ENCODE measurements at places on chromosomes 2 and 18.

DNA sequence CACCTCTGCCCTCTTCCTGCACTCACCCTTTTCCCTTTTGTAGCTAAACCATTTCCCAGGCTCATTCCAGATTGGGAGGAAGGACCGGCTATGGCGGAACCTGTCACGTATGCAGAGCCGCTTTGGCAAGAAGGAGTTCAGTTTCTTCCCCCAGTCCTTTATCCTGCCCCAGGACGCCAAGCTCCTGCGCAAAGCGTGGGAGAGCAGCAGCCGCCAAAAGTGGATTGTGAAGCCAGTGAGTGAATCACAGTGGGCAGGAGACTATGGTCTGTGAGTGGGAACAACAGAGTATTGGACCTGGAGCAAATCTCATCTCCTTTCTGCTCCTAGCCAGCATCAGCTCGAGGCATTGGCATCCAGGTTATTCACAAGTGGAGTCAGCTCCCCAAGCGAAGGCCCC is 35.0 kb upstream of the CYP27A1 start:
- no peaks in the 10 kb centered on the region for H3K4me1 ChIP-seq
- H3K36me3 ChIP-seq = peaks cover 32% of the 10 kb centered on the region
- no peak overlapping the region for H3K4me3 ChIP-seq
- no peak overlapping the region for H3K27ac ChIP-seq
- no peak for DNase-seq
- no peaks in the 10 kb centered on the region for H3K27me3 ChIP-seq

DNA sequence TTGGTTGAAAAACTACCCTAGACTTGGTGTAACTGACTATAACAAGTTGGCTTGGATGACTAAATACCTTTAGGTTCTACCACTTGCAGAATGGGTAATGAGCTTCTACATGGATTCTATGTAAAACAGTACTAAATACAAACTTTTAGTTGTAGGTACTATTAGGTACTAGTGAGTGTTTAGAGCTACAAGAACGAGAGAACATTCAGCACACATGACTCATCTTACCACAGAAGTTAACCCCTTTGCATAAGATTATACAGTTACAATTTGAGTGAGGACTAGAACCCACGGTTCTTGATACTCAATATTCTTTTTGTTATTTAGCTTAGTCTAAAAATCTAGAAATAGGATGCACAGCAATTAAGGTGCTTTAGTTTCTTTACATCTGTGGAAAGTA is 101.7 kb upstream of the TFCP2L1 start:
- no peaks in the 10 kb centered on the region for H3K27me3 ChIP-seq
- DNase-seq = no peak
- peaks cover 32% of the 10 kb centered on the region for H3K36me3 ChIP-seq
- H3K4me1 ChIP-seq = peaks cover 7% of the 10 kb centered on the region
- H3K4me3 ChIP-seq = no peak overlapping the region

- H3K4me3 ChIP-seq = no peak overlapping the region
- no peaks in the 10 kb centered on the region for H3K27me3 ChIP-seq
- H3K27ac ChIP-seq = no peak overlapping the region
These were observed 180.9 kb downstream of the KCNE4 start for GRCh38 chr2:223232896-223233295.

GRCh38 chr2:212682937-212683336 is 144.3 kb upstream of the ERBB4 start:
- no peaks in the 10 kb centered on the region for H3K27me3 ChIP-seq
- no peak overlapping the region for H3K4me3 ChIP-seq
- DNase-seq = no peak
- no peak overlapping the region for H3K27ac ChIP-seq

GRCh38 chr2:7288484-7288883 is 371.3 kb downstream of the RNF144A start:
- H3K27me3 ChIP-seq = peaks cover 5% of the 10 kb centered on the region
- H3K4me3 ChIP-seq = no peak overlapping the region
- no peaks in the 10 kb centered on the region for H3K4me1 ChIP-seq
- no peak for DNase-seq

- peaks cover 7% of the 10 kb centered on the region for H3K27me3 ChIP-seq
- DNase-seq = no peak
- no peaks in the 10 kb centered on the region for H3K36me3 ChIP-seq
- H3K4me3 ChIP-seq = no peak overlapping the region
These were observed 13.9 kb downstream of the ASB18 start for GRCh38 chr2:236250286-236250685.

DNA sequence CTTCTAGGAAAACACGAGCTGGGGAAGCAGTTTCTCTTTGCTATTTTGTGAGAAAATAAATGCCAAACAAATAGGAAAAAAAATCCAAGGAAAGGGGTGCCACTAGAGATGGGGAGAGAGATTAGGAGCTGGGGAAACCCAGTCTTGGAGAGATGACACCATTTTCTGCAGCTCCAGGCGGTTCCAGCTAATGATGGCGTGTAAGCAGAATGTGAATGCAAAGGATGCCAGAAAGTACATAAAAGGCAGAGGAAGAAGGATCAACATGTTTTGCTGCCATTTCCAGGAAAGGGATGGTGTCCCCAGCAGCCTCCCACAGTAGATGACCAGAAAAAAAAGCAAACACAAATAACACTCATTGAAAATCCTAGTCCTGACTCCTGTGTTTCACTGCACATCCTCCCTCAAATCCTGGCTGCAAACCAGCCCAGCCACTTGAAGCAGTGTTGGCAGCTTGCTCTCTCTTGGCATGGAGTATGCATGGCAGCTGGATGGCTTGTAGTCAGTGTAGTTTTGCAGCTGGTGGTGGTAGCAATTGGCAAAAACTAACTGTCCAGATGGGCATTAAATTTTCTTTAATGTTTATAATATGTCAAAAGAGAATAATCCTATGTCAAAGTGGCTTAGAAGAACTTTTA is 93.6 kb downstream of the FTCDNL1 start:
- no peak for DNase-seq
- no peaks in the 10 kb centered on the region for H3K36me3 ChIP-seq
- peaks cover 5% of the 10 kb centered on the region for H3K27me3 ChIP-seq
- H3K27ac ChIP-seq = no peak overlapping the region
- no peak overlapping the region for H3K4me3 ChIP-seq

GRCh38 chr18:13213036-13213795 is 5.3 kb upstream of the LDLRAD4 start:
- no peak overlapping the region for H3K27ac ChIP-seq
- H3K36me3 ChIP-seq = no peaks in the 10 kb centered on the region
- H3K4me1 ChIP-seq = peaks cover 11% of the 10 kb centered on the region
- no peak for DNase-seq
- H3K4me3 ChIP-seq = no peak overlapping the region

DNA sequence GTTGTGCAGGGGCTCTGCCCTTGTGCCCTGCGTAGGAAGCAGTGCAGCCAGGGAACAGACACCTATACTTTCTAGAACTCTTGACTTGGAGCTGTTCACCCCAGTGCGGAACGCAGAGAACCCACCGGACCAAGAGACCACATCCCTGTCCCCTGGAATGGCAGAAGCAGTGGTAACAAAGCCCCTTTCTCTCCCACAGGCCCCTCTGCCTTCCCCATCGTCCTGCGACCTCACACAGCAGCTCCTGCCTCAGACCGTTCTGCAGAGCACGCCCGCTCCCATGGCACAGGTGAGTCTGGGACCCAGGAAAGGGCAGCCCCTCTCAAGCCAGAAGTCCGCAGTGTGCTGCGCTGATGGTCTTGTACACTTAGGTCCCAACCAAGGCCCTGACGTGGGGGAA is 24.6 kb upstream of the RPL31 start:
- H3K27ac ChIP-seq = no peak overlapping the region
- H3K4me1 ChIP-seq = peaks cover 7% of the 10 kb centered on the region
- H3K4me3 ChIP-seq = no peak overlapping the region
- no peaks in the 10 kb centered on the region for H3K36me3 ChIP-seq
- DNase-seq = no peak
- no peaks in the 10 kb centered on the region for H3K27me3 ChIP-seq

DNA sequence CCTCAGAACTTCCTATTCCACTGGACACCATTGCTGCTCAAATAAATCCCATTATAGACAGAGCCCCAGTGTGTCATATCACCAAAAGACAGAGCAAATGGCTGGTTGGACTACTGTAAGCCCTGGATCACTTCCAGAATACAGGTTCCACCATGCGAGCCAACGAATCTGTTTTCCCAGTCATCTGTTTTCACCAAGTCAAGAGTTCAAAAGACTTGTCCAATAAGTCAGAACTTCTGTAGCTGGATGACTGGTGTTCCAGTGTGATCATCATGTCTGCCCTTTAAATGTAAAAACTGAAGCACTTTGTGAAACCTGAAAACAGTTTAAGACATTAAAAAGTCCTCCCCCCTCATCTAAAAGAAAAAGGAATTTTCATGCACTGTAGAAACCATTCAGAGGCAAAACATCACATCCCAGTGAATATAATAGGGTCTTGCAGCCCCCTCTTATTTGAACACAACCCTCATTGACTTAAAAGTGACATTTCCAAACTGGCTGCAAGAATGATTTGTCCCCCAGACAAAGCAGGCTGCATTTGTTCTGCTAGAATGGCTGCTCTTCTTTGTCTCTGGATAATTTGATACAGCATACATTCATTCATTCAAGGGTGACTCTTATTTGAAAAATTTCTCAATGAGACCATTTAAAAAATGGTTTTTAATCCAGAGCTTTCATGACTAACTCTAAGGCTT is 64.6 kb upstream of the TANC1 start:
- H3K36me3 ChIP-seq = no peaks in the 10 kb centered on the region
- H3K4me3 ChIP-seq = no peak overlapping the region
- peaks cover 6% of the 10 kb centered on the region for H3K27me3 ChIP-seq
- H3K27ac ChIP-seq = no peak overlapping the region
- no peaks in the 10 kb centered on the region for H3K4me1 ChIP-seq

- H3K27me3 ChIP-seq = no peaks in the 10 kb centered on the region
- H3K4me1 ChIP-seq = no peaks in the 10 kb centered on the region
- no peak overlapping the region for H3K4me3 ChIP-seq
- DNase-seq = no peak
- no peaks in the 10 kb centered on the region for H3K36me3 ChIP-seq
These were observed 24.0 kb downstream of the CROCC2 start for GRCh38 chr2:240930096-240930630.

DNA sequence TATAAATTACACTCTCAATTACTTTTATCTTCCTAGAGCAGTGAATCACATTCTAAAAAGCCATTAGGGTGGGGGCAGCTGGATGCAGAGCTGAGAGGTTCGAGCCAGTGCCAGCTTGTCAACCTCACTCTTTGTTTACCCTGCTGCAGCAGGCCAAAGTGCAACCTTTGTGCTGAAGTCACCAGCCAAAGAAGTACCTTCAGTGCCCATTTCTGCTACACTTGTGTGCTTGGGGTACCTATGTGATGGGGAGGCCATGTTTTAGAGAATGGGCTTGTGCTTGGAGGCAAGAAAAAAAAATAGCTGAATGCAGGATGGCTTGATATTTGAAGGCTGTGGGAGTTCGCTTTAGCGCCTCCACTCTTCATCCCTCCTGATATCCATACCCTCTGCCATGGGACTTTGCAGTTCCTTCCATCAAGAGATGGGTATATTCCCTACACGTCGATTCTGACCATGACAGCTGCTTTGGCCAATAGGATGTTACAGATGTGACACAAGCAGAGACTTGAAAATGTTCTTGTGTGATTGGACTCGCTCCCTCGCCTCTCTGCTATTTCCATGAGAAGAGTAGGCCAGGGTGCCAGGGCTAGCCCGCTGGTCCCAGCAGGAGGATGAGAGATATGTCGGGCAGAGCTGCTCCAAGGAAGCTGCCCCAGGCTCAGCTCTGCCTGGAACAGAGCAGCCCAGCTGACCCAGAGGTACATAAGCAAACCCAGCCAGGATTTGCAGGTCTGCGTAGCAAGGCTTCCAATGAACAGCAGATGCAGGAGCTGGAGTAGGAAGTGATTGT is 12.7 kb upstream of the FZD5 start:
- no peaks in the 10 kb centered on the region for H3K36me3 ChIP-seq
- no peak overlapping the region for H3K27ac ChIP-seq
- H3K27me3 ChIP-seq = peaks cover 10% of the 10 kb centered on the region
- no peak overlapping the region for H3K4me3 ChIP-seq
- no peak for DNase-seq

DNA sequence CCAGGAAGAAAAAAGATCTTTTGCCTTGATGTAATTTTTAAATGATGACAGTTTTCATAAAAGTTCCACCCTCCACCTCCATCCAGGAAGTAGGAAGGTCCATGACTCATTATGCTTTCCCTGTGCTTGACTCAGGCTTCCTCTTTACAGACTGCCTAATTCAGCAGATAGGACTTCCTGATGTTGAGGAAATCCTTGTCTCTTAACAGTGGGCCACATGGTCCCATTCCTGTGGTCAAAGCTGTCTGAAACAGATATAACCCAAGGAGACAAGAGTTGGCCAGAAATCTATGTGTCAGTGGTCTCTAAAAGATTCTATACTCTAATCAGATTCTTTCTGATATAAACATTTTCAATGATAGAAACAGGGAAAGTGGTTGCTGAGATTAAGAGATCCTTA is 119.1 kb downstream of the BAZ2B start:
- DNase-seq = no peak
- H3K4me1 ChIP-seq = peaks cover 13% of the 10 kb centered on the region
- peaks cover 2% of the 10 kb centered on the region for H3K36me3 ChIP-seq
- H3K27me3 ChIP-seq = no peaks in the 10 kb centered on the region

- no peaks in the 10 kb centered on the region for H3K27me3 ChIP-seq
- no peak for DNase-seq
- no peaks in the 10 kb centered on the region for H3K4me1 ChIP-seq
- no peaks in the 10 kb centered on the region for H3K36me3 ChIP-seq
- H3K4me3 ChIP-seq = no peak overlapping the region
These were observed 688.9 kb downstream of the CNTNAP5 start for GRCh38 chr2:124713969-124714368.

- no peaks in the 10 kb centered on the region for H3K36me3 ChIP-seq
- no peak overlapping the region for H3K27ac ChIP-seq
- H3K4me3 ChIP-seq = no peak overlapping the region
- H3K4me1 ChIP-seq = peaks cover 21% of the 10 kb centered on the region
- no peak for DNase-seq
These were observed 66.2 kb upstream of the SLC39A10 start for GRCh38 chr2:195590861-195591205.

DNA sequence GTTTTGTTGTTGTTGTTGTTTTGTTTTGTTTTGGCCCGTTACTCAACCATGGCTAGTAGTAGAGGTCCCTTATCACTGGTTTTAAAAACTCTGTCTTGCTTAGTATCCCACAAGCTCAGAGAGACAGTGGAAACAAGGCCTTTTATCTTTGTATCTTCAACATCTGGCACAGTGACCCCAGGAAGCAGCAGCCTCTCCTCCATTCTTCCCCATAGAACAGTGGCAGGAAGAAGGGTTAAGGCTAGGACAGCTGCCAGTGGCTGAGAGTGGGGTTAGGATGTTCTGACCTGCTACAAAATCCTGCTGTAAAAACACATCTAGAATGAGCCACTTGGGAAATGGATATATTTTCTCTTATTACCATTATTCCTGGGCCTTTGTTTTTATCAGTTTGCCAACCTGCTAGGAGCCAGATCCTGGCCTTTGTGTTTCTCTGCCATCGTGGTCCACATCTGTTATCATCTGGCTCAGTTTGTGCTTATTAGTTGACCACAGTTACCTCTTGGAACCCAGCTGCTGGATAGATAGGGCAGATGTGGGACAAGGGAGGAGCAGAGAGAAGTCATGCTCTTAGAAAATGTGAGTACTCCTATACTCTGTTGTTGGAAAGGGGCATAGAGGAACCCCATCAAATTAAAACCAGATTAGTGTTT is 246.8 kb downstream of the AGPS start:
- H3K4me1 ChIP-seq = no peaks in the 10 kb centered on the region
- H3K36me3 ChIP-seq = no peaks in the 10 kb centered on the region
- peaks cover 14% of the 10 kb centered on the region for H3K27me3 ChIP-seq

- peaks cover 2% of the 10 kb centered on the region for H3K4me1 ChIP-seq
- H3K27me3 ChIP-seq = no peaks in the 10 kb centered on the region
- H3K4me3 ChIP-seq = no peak overlapping the region
These were observed 159.0 kb downstream of the ZFP36L2 start for GRCh38 chr2:43067254-43068040.

Measured in activated CD8-positive, alpha-beta T cell treated with anti-CD3 and anti-CD28 coated beads, Interleukin-2, amount 10 ng/mL, durations not matched to agents 7 days and 5 days (primary cell).